ENCODE measurements at places on chromosomes 11 and 22.

DNA sequence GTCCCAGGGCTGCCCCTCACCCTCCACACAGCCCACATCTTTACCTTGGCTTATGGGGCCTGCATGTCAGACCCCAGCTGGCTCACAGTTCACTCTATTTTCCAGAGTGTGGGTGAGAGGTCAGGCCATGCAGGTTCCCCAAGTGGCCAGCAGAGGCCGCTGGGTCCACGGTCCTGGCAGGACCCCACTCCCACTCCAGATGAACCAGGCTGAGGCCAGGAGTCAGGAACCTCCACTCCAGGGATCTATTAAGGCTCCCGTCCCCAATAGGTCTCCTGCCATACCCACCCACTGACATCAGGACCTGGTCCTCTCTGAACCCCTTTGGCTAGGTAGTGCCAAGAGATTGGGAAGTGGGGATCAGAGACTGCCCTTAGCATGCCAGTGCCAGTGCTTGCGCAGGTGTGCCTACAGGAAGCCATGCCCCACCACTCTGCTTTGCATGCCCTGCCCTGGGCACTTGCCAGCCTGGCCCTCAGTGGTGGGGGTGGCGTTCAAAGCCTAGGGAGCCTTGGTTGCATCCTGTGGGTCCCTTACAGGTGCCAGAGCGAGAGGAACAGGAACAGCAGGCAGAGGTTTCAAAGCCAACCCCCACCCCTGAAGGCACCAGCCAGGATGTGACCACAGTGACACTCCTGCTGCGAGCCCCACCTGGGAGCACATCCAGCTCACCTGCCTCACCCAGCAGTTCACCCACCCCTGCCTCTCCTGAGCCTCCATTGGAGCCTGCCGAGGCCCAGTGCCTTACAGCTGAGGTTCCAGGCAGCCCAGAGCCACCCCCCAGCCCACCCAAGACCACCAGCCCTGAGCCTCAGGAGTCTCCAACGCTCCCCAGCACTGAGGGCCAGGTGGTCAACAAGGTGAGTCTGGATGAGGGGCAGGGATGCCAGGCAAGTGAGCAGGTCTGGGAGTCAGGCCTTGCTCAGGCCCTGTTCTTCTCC lies 8.3 kb downstream of the SMTN start:
- DNase-seq, result no peak

- no peak for DNase-seq
Measured at GRCh38 chr11:65500387-65501185, 1.7 kb downstream of the MALAT1 start.

GRCh38 chr11:12005476-12005875 lies 3.0 kb downstream of the DKK3 start:
- DNase-seq, result no peak

DNA sequence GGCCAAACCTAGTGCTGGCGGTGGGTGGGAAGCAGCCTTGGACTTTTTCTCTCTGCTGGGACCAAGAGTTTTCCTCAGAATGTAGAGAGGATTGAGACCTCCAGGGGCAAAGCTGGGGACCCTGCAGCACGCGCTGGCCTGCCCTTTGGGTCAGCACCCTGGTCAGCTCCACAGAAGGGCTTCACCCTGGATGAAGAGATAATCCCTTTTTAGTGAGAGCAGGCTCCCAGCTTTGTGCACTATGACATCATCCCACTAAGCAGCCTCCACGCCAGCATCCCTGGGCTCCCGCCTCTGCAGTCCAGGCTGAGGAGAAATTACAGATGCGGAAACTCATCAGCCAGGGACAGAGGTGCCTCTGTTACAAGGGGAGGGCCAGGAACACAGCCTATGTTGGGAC lies 23.5 kb downstream of the DRICH1 start:
- no peak for DNase-seq

DNA sequence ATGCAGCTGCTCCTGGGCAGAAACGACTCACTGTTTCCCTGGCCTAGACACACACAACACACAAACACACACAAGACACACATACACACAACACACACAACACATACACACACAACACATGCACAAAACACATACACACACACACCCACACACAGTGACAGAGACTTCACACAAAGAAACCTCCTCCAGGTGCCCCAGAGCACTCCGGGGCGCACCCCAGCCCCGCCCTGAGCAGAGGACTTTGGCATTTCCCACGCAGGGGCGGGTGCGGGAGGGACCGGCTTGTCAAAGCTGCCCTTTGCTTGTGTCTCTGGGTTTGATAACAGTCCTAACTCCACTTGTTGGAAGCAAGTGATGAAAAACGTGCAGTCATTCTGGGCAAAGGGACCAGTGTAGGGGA lies 6.5 kb downstream of the APOBEC3A start:
- DNase-seq, result no peak
